Fibroblast of pulmonary artery (primary cell): ENCODE measurements at places on chromosomes 1 and 21.
A peak's percentile ranks its signal among the peaks of the same experiment; 100 is the strongest.

- no peak for DNase-seq
Measured at GRCh38 chr1:29629814-29630516, 393.6 kb downstream of the PTPRU start.

GRCh38 chr1:47986761-47987200, 10.4 kb downstream of the TRABD2B start:
- peak; percentile 36 for DNase-seq

DNA sequence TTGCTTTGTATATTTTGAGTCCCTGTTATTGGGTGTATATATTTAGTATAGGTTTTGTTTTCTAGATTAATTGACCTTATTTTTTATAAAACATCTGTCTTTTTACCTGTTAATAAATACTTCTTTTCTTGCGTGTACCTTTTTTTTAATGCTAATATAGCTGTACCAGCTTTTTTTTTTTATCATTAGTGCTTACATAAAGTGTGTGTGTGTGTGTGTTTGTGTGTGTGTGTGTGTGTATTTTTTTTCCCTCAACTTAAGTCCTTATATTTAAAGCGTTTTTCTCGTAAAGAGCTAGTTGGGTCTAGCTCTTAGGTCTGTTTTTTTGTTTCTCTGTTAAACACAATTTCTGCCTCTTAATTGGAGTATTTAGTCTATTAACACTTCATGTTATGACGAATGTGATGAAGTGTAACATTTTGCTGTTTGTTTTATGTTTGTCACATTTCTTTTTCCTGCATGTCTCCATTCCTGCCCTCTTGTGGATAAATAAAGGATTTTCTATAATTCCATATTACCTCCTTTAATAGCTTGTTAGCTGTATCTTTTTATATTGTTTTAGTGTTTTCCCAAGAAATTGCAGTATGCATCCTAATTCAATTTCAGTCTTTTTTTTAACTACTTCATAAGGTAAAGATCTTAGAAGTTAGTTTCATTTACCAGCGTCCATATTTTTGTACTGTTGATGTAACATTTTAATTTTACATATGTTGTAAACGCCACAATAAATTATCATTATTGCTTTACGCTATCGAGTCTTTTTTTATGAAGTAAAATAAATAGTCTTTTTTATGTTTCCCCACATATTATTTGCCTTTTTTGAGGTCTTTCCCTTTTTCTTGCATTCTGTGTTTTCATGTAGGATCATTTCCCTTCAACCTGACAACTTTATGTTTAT, 4.3 kb downstream of the PRMT2 start:
- DNase-seq: peak; percentile 50

DNA sequence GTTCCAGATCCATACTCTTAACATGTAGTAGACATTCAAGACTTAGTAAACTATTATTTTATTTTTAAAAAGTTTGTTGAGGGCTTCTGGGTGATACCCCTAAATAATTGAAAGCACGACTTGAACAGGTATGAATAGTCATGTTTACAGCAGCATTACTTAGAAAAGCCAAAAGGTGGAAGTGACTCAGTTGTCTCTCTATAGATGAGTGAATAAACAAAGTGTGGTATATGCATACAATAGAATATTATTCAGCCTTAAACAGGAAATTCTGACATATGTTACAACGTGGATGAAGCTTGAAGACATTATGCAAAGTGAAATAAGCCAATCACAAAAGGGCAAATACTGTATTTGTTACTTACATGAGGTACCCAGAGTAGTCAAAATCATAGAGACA, 26.5 kb downstream of the TSNAX start:
- no peak for DNase-seq

DNA sequence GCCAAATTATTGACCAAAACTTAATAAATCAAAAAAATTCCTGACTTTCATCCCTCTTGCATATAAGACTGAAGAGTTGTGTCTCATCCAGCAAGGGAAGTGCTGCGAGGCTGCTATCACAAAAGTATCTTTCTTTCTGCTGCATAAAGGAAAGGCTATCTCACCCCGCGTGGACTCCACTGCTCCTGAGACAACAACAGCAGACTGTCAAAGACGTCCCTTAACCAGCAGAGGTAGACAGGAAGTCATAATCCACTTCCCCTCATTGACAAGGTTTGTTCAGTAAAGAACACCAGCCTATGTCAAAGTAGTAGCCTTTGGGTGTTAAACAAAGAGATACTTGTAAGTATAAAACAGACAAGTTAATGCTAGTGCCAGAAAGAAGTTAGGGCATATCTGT, 29.4 kb downstream of the VPS26C start:
- DNase-seq: no peak

- no peak for DNase-seq
Measured at GRCh38 chr1:202161151-202162046, 997 bp upstream of the PTPN7 start.

DNA sequence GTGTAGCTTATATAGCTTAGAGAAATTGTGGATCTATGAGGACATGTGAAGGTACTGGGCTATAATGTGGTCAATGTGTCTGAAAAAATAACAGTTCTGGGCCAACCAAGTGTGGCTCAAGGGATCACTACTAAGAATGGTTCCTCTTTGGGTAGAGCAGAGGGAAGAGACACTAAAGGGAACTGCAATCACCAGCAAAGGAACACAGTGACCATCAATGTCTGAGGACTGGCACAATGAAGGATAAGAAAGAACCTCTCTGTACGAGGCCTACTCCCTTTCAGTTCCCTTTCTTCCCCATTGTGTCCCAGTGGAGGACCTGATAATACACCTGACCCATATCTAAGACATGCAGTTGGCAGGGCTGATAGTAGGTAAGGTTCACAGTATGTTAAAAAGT, 89.9 kb upstream of the JAK1 start:
- no peak for DNase-seq

GRCh38 chr1:94773296-94773809, 46.8 kb upstream of the SLC44A3 start:
- no peak for DNase-seq

GRCh38 chr1:84861988-84862644, 30.9 kb downstream of the LPAR3 start:
- no peak for DNase-seq

- DNase-seq: no peak
Measured at GRCh38 chr1:38527373-38527966, 332.1 kb downstream of the RRAGC start.

GRCh38 chr1:54945393-54945936, 35.0 kb upstream of the TMEM61 start:
- DNase-seq: no peak

DNA sequence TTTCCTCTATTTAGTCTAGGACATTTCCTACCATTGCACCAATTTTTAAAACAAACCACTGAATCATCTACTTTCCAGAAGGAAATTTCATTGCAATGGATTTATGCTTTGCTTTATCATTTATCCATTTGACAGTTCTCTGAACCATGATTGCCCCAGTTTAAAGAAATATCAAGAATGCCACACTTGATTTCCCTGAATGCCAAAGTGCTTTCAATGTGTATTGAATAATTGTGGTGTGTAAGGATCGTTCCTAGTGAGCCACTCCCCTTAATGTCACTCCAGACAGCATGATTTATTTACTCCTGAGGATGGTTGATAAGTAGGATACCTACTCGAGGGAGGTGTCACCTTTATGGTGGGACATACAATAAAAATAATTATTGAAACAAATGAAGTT, 169.6 kb downstream of the RYR2 start:
- DNase-seq: no peak

DNA sequence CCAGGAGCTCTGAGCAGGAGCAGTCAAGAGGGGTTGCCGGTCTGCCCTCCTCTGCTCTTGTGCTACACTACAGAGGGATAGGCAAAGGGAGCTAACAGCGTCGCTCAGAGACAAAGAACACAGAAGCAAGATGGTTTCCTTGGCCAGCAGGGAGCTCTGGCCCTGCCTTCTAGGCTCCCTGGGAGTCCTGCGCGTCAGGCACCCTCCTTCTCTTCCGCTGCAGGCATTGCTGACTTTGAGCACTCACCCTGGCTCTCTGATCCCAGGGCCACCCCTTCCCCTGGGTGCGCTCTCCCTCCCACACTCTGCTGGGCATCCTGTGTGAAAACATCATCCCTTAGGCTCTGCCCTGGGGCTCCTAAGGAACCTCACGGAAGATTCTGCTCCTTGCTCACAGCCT, 489 bp downstream of the TNNI1 start:
- DNase-seq: no peak

DNA sequence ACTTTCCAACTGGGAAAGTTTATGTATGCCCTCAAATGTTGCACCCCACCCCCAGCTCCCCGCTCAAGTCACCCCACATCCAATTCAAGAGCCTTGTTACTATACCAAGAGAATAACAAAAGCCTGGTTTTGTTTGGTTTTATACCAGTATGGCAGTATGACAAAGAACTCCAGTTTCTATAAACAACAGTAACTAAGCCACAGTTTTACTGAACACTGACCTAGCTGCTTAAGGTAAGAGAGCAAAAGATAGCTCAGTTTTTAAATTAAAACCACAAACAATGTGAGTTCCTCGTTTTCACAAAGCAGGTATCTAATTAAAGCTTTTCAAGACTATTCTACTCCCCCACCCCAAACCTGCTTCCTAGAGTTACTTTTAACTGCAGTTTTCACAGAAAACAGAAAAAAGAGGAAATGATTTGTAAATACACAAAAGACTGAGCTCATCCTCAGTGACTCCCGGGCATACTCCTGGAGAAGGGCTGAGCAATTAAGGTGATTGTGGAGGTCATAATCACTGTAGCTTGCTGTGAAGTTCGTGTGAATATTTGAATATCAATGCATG, 59.3 kb upstream of the LHX8 start:
- no peak for DNase-seq

- DNase-seq: no peak
Measured at GRCh38 chr1:154527192-154527591, 25.0 kb upstream of the SHE start.

DNA sequence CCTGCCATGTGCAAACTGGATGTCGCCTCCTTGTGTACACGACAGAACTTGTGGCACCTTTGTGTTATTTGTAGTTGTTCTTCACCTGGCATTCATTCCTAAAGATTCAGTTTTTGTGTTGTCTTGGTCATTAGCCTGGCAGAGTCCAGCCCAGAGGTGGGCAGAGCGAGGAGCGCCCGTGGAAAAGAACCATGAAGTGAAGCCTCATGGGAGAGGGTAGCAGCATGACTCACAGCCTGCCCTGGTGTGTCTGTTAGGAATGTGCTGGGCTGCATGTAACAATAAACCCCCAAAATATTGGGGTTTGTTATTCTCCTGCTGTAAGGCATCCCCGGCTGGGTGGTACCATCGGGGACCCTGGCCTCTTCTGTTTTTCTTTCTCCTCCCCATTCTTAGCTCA, 124.9 kb upstream of the TMEM51 start:
- DNase-seq: no peak

DNA sequence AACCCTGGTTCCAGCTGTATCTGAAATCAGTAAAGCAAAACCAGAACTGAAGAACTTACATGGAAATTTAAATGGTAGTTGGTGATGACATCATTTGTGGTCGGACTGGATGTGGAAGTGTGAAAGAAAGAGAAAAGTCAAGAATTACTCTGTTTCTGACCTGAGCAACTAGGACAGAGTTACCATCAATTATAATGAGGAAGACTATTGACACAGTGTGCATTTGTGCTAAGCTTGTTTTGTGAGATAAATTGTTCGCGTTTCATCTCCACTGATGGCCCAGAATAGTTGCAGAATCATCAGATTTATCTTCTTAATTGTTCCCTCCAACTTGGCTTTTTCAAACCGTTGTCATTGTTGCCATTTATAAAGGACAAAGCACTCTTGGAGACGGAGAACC, 410.6 kb upstream of the DEPDC1 start:
- no peak for DNase-seq

GRCh38 chr1:165114022-165114888, 242.3 kb downstream of the LMX1A start:
- peak; percentile 63 for DNase-seq

- no peak for DNase-seq
Measured at GRCh38 chr1:145711213-145711651, 4.1 kb upstream of the PDZK1 start.

DNA sequence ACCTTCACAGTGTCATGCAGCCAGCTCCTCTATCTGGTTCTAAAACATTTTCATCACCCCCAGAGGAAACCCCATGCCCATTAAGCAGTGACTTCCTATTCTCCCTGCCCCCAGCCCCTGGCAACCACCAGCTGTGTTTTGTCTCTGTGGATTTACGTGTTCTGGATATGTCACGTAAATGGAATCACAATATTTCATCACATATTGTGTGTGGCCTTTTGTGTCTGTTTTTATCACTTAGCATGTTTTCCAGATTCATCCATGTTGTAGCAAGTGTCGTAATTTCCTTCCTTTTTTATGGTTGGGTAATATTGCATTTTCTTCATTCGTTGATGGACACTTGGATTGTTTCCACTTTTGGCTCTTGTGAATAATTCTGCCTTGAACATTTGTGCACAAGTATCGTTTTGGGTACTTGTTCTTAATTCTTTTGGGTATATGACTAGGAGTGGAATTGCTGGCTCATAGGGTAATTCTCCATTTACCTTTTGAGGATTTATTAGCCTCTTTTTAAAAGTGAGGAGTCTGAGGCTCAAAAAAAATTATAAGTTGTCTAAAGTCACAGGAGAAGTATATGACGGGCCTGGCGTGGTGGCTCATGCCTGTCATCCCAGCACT, 127.0 kb downstream of the MRPS6 start:
- peak; percentile 85 for DNase-seq

- DNase-seq: peak; percentile 79
Measured at GRCh38 chr1:6889875-6890480, 104.7 kb downstream of the CAMTA1 start.

DNA sequence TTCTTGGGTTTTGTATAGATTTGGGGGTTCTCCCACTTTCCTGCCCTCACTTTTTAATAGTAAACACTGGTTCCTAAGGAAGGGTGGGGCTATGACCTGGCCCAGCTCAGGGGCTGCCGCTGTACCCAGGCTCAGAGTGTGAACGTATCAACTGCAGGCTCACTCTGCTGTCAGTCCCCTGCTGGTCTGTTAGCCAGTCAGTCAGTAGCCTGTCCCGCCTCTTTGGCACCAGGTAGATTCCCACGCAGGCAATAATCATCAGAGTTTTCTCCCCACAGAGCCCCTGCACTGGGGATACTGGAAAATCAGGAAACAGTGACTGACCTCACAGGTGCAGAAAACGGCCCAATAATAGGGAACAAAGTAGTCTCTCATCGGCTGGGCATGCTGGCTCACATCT, 15.0 kb upstream of the ALPL start:
- no peak for DNase-seq

DNA sequence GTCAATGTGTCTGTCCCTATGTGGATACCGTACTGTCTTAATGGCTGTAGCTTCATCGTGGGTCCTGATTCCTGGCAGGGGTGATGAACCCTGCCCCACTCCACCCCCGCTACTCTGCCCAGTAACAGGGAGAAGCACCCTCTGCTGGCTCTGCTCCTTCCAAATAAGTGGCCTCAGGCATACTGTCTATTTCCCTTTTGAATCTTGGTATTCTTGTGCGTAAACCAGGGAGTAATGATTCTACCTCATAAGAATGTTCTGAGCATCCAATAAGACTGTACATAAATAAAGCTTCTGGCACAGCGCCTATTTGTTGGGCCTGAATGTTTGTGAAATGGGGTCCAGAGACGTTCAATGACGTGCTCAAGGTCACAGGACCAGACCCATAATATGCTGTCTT, 35.2 kb upstream of the CTPS1 start:
- peak; percentile 97 for DNase-seq
